ENCODE measurements at places on chromosomes 7 and 10. TPM values are rescaled to one million over a fixed set of nuclear protein-coding genes. Genes with fewer than 3 reads are reported as not detected.

The BICC1 gene
- 23.6 TPM for total RNA-seq

The HABP2 gene
- 0.09 TPM for total RNA-seq

The SLC16A12 gene
- total RNA-seq = not detected

The SSBP1 gene
- total RNA-seq = 320 TPM

The NKX1-2 gene
- 0.05 TPM for total RNA-seq

The TAS2R3 gene
- total RNA-seq = not detected

The CCL24 gene
- not detected for total RNA-seq

The BTBD16 gene
- total RNA-seq = 0.41 TPM

The HMX3 gene
- not detected for total RNA-seq

The HYAL4 gene
- not detected for total RNA-seq

The SPDYE6 gene
- total RNA-seq = not detected

The TUBB8 gene
- total RNA-seq = not detected

The THNSL1 gene
- total RNA-seq = 3.5 TPM

The GIMAP2 gene
- total RNA-seq = not detected

The IKZF1 gene
- total RNA-seq = not detected

The TMEM236 gene
- total RNA-seq = 0.07 TPM

The FKBP6 gene
- total RNA-seq = not detected

The GFRA1 gene
- 9.3 TPM for total RNA-seq

The MAPK8 gene
- 34.7 TPM for total RNA-seq

The PCGF6 gene
- 7.7 TPM for total RNA-seq

The GOT1 gene
- total RNA-seq = 44.0 TPM

The ANLN gene
- 81.3 TPM for total RNA-seq

The COL1A2 gene
- total RNA-seq = not detected

The HTR5A gene
- total RNA-seq = not detected

The RBM28 gene
- total RNA-seq = 54.4 TPM

The IDI1 gene
- 17.0 TPM for total RNA-seq

The DENND11 gene
- 7.1 TPM for total RNA-seq

The OR2A12 gene
- total RNA-seq = not detected

The SERPINE1 gene
- total RNA-seq = 933 TPM

The ANKRD2 gene
- total RNA-seq = 4.4 TPM

The CDC14C gene
- not detected for total RNA-seq

The ZNF425 gene
- total RNA-seq = 2.4 TPM

The METTL27 gene
- 9.8 TPM for total RNA-seq

The FXYD4 gene
- not detected for total RNA-seq

The MLXIPL gene
- 0.90 TPM for total RNA-seq

The DEPP1 gene
- 0.81 TPM for total RNA-seq

The NEBL gene
- total RNA-seq = 4.2 TPM

The SFXN3 gene
- total RNA-seq = 39.7 TPM

The DLX6 gene
- total RNA-seq = not detected

The GNAT3 gene
- not detected for total RNA-seq
